Esophagus squamous epithelium (tissue), 5 donors: ENCODE measurements at places on chromosomes 7 and 10.

- no peak for DNase-seq
Observed at GRCh38 chr10:61271127-61271780, 181.9 kb downstream of the TMEM26 start.

GRCh38 chr7:518630-519483, 789 bp downstream of the PDGFA start:
- no peak for DNase-seq

DNA sequence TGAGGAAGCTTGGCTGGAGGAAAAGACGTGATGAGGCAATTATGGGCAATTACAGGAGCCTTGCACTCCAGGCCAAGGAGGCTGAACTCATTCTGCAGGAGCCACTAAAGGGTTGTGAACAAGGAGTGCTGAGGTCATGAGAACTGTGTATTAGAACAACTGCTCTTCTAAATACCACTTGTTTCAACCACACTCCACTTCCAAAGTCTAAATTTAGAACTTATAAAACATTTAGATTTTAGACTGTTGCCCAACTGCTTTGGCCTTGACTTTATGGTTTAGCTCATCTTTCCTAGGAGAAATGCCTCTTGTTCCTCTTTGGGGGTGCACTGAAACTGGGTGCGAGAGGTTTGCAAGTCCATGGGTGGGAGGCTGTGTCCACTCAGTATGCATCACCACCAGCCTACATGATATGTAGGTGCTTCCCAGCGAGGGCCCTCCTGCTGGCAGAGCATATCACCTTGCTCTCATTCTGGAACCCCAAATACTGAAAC, 199.7 kb upstream of the AOAH start:
- no peak for DNase-seq

- DNase-seq, result no peak
Observed at GRCh38 chr10:17984056-17984455, 32.3 kb downstream of the SLC39A12 start.

- no peak for DNase-seq
Observed at GRCh38 chr10:118204292-118204943, 137.7 kb downstream of the FAM204A start.

- DNase-seq, result no peak
Observed at GRCh38 chr10:122565766-122566206, 5.2 kb downstream of the DMBT1 start.

DNA sequence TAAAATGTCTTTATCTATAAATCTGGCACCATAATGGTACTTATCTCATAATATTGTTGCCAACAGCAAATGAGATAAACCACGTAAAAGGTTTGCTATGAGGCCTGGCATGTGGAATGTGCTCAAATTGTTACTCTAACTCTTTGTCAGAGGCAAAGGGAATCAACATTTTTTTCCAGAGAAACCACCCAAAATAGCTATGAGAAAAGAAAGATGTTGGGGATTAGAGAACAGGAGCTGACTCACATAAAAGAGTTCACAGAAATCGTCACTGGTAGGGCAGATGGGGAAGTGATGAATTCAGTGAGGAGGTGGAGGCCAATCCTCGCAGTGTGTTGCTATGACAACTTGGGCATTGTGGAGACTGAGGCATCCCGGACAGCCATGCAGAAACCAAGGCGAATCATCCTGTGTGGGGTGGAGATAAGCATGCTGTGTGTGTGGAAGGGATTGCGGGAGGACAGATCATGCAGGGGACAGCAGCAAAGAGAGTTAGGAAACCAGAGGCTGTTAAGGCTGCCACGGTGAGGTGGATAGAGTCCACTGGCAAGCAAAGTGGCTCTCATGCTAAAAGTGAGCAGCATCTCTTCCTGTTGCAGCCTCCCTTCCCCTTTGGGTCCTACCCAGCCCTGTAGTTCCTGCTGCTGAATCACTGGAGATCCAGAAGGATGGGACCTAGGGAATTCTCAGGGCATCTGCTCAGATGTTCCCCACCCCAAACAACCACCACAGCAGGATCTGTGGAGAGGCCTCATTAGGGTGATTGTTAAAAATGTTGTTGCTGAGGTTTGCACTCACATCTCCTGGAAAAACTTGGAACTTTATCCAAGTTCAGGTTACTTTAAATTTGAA, 103.9 kb downstream of the CUBN start:
- DNase-seq, result no peak

DNA sequence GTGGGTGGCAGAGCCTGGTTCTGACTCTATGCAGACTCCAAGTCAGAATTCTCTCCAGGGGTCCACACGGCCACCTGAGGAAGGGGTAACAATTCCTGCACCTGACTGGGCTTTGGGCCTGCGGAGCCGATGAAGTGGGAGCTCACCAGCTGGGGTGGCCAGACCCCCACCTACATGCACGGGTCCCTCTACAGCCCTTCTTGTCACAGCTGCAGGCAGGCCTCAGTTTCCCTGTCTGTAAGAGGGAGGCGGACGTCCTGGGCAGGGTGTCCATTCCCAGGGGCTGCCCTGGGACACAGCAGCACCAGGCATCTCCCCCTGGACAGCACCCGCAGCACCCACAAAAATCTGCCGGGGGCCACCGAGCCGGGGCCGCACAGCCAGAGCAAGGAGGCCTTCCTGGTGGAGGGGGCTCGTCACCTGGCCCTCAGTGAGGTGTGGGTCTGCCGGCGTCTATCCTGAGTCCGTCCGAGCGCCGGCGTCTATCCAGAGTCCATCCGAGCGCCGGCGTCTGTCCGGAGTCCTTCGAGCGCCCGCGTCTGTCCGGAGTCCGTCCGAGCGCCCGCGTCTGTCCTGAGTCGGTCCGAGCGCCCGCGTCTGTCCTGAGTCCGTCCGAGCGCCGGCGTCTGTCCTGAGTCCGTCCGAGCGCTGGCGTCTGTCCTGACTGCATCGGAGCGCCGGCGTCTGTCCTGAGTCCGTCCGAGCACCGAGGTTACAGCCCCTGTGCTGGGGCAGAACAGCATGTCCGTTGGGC, 65.1 kb downstream of the PDGFA start:
- DNase-seq, result no peak

GRCh38 chr7:45682836-45683555, 108.8 kb downstream of the ADCY1 start:
- no peak for DNase-seq

GRCh38 chr10:11986593-11987216, 55.9 kb downstream of the UPF2 start:
- no peak for DNase-seq

- no peak for DNase-seq
Observed at GRCh38 chr7:39702133-39702532, 78.8 kb downstream of the RALA start.

GRCh38 chr10:112175409-112175808, 8.2 kb downstream of the GPAM start:
- DNase-seq, result no peak

GRCh38 chr7:75614401-75614800, 122.3 kb downstream of the SPDYE5 start:
- DNase-seq, result no peak

DNA sequence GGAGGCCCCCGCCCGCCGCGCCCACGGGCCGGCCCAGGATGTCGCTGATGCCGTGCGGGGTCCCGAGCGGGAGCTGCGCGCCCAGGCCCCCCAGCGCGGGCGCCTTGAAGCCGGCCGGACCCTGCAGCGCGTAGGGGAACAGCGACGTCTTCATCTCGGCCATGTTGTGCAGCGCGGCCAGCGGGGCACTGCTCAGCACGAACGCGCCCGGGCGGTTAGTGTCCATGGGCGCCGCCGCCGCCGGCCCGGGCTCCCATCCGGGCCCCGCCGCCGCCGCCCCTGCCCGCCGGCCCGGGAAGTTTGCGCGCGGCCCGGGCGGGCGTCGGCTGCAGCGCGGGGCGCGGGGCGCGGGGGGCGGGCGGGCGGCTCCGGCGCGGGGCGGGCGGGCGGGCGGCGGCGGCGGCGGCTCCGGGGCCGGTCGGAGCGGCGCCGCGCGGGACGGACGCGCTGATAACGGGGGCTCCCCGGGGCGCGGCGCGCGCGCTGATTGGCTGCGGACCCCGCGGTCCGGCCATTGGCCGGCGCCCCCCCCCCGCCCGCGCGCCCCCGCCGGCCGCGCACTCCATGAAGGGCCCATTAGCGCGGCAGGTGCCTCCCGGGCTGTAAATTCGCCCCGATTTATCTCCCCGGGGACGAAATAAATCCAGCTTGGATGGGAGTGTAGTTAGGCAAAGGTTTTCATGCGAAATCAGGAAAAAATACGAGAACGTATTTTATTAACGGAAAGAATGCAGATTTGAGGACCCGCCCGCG, at the start of gene NKX6-2:
Gene NKX6-2 (minus strand): TSS at position 425 of the 753 bp plus-strand sequence. CDS start 199 bp downstream, at position 226.
- DNase-seq, result no peak

DNA sequence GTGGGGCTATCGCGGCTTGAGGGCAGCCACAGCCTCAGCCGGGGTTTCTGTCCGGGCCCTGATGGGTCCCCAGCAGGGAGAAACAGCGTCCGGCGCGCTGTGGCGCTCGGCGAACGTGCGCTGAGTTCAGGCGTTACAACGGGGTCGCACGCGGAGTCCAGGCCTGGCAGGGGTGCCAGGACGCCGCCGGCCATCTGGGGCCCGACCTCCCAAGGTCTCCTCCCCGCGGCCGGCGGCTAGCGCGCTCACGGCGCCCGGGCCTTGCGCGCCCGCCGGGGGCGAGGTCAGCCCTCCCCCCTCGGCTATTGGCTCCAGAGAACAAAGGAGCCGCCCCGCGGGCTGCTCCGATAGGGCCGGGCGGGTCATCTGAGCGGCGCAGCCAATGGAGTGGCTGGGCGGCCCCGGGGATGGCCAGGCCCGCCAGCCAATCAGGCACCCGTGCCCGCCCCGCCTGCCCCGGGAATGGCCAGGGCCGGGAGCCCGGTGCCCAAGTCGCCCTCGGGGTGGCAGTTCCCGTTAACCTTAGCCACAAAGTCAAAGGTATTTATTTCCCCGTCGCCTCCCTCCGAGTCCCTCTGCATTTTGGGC, at the start of gene ZNF775:
Gene ZNF775 (plus strand): TSS at position 478 of the 588 bp plus-strand sequence. CDS start 9,141 bp downstream, outside the sequence.
- DNase-seq, result peak; percentile 78

DNA sequence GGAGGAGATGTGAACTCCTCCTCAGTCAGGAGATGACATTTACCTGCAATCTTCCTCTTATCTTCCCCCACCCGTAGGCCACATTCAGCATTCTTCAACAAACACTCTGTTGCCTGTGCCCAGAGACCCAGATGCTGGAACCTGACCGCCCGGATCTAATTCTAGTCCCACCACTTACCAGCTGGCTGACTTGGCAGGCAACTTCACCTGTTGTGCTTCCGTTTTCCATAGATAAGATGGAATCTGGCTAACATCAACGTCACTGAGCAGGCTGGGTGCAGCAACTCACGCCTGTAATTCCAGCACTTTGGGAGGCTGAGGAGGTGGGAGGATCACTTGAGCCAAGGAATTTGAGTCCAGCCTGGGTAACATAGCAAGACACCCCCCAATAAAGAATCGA, 21.3 kb upstream of the FXYD4 start:
- no peak for DNase-seq

DNA sequence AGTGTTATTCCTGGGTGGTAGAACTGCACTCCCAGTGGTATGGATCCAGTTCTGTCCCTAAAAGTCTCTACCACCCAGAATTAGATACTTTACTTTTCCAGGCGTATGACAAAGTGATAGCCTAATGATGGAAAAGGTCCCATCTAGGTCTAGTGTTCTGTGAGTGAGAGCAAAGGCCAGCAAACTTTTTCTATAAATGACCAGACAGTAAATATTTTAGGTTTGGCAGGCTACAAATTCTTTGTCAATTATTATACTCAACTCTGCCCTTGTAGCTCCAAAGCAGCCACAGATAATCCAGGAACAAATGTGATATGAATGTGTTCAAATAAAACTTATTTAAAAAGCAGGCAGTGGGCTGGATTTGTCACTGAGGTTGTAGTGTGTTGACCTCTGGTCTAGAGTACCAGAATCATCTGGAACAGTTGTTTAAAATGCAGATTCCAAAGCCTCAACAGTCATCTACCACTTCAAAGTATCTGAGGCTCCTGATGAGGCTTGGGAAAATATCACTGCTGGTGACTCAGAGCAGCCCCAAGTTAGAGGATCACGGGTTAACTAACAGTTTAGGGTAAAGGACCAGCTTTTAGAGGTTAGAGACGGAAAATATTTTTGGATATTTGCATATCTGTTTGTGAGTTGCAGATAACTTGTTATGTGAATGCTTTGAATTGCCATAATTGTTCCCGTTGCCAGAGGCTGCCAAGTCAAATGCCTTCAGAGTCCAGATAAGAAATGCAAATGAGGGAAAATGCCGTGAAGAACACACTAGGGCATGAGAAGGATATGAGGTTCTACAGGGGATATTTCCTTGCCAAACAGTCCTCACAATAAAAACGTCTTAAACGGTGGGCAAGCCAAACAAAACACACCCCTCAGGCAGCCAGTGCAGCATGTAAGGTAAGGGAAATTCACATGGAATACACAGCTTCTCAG, 19.4 kb downstream of the NRAP start:
- no peak for DNase-seq

GRCh38 chr7:3083350-3083749, 39.7 kb upstream of the CARD11 start:
- no peak for DNase-seq

DNA sequence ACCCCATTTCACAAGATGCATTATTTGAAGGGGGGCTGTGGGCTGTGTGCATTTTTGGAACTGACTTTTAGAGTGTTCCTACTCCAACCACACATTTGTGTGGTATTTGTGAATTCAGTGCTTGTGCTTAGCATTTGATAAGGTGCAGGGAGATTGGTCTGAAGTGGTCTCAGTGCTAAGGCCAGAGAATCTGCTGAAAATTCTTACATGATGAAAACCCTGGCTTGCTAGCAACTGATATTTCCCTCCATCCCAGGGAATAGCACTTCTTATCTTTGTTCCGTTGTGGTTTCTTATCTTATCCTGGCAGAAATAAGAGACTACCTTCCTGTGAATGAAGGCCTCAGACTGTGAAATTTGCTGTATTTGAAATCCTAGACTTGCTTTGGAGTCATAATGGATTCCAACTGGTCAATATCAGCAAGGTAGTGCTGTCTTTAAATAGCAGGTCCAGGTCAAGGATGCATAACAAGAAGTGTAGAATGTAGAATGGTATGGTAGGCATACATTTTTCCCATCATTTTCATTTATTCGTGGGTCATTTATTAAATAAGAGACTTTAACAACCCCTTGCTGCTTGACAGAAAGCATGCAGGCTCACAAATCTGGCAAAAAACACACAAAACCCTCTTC, 986.9 kb downstream of the REEP3 start:
- DNase-seq, result no peak

GRCh38 chr10:128147669-128148068, 21.4 kb upstream of the MKI67 start:
- DNase-seq, result no peak

DNA sequence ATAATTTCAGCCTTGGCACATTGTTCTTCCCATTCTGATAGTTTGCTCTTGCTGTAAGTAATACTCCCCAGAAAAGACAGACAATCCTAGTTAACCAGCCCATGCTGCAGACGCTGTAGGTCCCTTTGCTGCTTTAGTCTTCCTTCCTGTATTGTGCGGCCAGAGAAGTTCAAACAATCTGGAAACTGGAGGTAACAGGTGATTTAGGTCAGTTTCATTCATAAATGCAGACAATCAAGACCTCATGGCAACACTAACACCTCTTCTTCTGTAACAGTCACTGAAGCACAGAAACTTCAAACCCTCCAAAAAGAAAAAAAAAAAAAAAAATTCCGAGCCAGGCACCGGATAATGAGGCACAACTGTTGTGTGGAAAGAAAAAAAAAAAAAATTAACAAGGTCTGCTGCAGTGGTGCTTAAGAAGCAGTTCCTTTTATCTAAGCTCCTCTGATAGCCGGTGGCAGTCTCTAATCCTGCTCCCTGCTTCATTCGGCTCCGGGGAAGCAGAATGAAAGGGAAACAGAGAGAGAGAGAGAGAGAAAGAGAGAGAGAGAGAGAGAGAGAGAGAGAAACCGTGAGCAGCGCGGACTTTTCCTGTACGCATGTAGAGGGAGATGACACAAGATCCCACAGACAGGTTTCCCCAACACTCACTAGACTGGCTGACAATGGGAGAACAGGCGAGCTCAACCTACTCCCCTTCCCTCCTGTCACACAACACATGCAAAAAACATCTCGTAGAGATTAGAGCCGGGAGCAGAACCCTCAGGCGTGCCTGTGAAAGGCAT, at the start of gene SEMA3A:
Gene SEMA3A (minus strand): TSS at position 306 of the 788 bp plus-strand sequence. CDS start 203 bp downstream, at position 103.
- DNase-seq, result no peak
